ENCODE measurements at places on chromosomes 11 and 22.

DNA sequence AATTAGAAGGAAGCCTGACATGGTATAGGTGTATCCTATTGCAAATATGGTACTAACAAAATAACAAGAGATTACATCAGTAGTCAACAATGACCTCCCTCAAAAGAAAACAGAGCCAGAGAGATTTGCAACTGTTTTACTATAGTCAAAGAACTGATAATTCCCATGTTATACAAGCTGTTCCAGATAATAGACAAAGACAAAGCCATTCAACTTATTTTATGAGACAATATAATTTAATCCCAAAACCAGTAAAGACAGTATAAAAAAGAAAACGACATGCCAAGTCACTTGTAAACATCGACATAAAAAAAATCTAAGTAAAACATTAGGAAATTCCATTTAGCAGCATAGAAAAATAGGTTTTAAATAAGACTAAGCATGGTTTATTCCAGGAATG, 65.2 kb downstream of the PIWIL4 start:
- no peak for DNase-seq

DNA sequence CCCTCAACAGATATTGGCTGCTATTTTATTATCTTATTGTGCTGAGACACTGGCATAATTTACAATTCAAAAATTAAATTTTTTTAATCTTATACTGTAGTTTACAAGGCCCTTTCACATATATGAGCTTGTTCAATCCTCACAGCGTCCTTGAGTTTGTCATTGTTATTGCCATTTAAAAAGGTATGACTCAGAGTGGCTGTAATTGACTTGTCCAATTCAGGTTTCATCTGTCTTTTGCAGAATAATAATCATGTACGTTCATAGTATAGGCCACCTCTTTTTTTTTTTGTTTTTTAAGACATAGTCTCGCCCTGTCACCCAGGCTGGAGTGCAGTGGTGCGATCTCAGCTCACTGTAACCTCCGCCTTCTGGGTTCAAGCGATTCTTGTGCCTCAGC, 11.5 kb downstream of the PTPRJ start:
- DNase-seq: no peak

DNA sequence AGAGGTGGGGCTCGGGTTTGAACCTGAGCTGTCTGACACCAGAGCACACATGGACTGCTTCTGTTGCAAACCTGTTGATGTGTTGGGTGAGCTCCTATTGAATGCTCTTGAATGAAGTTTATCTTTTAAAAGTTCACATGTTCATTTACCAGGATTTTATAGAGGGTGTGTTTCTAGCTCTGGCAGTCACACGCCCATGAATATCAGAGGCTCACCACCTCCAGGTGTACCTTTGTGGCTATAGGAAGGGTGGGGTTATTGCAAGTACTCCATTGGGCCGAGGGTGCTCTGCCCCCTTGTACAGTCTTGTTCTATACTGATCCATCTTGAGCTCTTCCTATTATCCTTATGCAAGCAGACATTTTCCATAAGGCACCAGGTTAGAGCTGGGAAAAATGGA, 9.2 kb downstream of the ENDOD1 start:
- DNase-seq: no peak

- no peak for DNase-seq
These were observed 32.4 kb downstream of the TTC28 start for GRCh38 chr22:28647216-28647615.

DNA sequence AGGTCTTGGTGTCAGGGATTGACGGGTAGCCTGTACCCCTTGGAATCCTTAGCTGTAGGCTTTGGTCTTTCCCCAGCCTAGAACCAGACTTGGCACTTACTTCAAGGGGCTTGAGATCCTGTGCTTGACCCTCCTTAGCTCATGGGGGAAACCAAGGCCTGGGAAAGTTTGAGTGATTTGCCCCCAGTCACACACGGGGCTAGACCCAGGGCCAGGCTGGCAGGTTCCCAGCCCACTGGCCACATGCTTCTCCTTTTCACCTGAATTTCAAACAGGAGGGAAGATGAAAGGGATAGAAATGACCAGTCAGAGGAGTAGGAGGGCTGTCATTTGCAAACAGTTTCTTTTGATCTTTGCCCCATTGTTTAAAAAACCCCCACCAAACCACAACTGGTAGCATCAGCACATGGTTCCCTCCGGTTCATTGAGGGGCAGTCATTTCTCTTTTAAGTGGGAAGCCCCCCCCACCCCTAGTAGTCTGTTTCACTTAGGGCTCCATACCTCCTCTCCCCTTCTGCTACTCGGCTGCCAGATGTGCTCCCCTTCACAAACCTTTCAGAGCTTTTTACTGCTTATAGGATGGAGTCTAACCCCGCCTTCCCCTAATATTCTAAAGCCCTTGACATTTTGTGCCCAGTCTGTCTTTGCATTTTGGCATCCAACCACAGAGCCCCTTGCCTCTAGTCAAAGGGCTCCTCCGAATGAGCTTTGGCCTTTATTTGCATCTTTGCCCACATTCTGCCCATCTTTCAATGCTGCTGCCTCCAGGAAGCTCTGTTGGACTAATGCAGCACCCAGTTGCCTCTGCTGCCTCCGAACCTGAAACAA, 37.6 kb downstream of the ZNRF3 start:
- no peak for DNase-seq

DNA sequence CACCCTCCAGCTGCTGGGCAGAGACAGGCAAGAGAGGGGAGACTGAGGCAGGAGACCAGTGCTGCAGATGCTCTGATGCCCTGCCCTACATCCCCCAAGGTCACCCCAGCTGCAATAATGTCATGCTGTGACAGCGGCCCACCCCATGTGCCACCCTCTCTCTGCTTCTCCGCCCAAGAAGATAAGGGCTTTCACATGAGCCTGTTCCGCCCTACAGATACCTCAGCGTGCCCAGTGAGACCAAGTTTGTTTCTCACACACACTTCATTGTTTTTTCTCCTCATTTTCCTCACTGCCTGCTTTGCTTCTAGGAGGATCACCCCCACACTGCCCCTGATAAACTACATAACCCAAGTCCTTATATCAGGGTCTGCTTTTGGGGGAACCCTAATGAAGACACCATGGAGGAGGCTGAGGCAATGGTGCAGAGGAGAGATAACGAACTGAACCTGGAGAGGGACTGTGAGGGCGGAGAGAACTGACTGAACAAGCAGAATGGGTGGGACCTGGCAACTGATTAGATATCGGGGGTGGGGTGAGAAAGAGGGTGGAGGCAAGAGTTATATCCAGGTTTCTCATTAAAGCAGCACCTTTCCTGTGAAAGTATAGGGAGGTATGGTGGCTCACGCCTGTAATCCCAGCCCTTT, 37.5 kb upstream of the TSKU start:
- DNase-seq: no peak

- DNase-seq: no peak
These were observed 73.4 kb upstream of the PARVG start for GRCh38 chr22:44107340-44107739.

DNA sequence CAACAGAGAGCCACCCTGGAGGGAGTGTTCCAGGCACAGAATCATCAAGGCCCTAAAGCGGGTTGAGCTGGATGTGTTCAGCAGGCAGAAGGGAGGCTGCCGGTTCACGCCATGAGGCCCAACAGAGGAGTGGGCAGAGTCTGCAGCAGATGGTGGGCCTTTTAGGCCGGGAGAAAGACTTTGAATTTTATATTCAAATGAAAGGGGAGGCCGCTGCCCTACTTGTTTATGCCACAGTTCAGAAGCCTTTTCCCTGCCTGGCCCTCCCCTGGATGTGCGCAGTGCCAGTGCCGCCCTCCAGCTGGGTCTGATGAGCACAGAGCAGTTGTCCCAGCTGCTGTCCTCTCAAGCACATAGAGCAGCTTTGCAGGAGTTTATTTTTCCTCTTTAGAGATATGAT, 46.9 kb upstream of the TTC12 start:
- DNase-seq: no peak

DNA sequence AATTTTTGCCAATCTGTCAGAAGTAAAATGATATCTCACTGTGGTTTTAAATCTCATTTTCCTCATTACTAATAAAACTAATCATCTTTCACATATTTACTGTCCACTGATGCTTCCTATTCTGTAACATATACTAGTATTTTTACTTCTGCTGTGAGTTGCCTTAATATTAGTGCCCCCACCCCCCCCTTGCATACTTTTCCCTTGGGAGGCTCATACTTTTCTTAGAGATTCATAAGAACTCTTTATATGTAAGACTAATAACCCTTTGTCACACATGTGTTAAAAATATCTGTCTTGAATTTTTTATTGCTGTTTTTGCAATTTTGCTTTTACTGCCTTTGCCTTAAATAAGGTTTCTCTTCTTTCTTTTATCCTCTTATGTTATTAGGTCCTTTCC, 87.2 kb downstream of the PHF21A start:
- no peak for DNase-seq

GRCh38 chr11:128135451-128135850, 451.9 kb downstream of the ETS1 start:
- DNase-seq: no peak

DNA sequence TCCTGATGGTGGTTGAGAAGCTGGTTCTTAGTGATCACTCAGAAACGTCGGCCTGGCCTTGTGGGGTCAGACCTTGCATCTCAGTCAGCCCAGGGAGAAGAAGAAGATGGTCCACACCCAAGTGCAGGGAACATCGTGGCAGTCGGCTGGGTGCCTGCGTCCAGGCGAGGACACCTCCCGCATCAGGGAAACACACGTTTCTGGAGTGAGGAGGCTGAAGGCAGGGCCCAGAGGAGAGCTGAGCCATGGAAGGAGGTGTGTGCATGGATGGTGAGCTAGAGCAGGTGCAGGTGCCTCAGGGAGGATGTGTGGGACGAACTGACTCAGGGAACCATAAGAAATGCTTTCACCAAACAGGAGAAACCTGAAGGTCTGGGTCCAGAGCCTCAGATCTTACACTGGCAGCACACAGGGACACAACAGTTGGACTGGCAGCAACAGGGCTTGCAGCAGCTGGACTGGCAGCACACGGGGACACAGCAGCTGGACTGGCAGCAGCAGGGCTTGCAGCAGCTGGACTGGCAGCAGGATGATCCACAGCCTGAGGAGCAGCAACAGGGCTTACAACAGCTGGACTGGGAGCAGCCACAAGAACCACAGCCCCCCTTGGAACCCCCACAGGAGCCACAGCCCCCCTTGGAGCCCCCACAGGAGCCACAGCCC, 632 bp downstream of the KRTAP5-2 start:
- no peak for DNase-seq

DNA sequence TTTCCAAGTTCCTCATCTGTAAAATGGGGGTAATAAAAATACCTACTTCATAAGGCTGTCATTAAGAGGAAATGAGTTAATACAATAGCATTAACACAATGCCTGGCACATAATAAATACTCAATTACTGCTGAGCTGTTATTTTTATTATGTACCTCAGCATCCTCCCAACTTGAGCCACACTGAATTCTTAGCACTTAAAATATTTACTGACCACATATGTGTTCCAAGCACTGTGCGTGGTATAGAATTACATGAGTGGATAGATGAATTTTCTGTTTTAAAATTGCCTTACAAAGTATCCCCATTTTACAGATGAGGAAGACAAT, 139.0 kb upstream of the TIMP3 start:
- no peak for DNase-seq

GRCh38 chr11:19595499-19595839, 117.2 kb upstream of the NAV2 start:
- no peak for DNase-seq

GRCh38 chr22:37910890-37911672, 5.0 kb downstream of the MICALL1 start:
- DNase-seq: no peak

DNA sequence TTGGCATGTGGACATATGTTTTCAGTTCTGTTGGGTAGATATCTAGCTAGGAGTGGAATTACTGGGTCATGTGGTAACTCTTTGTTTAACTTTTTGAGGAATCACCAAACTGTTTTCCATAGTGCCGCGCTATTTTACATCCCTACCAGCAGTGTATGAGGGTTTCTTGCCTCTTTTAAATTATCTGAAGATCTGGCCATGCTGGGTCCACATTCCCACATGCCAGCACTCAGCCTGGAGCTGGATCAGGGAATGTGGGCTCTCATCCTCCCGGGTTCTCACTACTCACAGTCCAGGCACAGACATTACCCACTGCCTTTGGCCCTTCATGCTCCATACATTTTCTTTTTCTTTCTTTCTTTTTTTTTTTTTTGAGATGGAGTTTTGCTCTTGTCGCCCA, 44.6 kb downstream of the RBX1 start:
- no peak for DNase-seq

DNA sequence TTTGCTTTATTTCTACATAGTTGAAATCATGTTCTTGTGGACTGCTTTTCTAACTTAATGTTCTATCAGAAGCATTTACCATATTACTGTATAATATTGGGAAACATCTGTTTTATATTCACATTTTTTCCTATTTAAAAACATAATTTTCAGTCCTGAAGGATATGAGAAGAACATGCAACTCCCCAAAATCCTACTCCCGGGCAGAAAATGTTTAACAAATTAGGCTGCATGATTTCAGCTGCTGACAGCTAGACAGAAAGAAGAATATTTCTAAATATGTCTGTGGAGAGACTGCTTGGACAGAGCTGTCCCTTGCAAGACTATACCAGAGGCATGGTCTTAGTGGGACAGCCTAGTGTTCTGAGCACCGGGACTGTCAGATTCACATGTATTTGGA, 15.7 kb upstream of the AMPD3 start:
- DNase-seq: no peak

GRCh38 chr22:32501836-32502752, 27.5 kb downstream of the FBXO7 start:
- no peak for DNase-seq

DNA sequence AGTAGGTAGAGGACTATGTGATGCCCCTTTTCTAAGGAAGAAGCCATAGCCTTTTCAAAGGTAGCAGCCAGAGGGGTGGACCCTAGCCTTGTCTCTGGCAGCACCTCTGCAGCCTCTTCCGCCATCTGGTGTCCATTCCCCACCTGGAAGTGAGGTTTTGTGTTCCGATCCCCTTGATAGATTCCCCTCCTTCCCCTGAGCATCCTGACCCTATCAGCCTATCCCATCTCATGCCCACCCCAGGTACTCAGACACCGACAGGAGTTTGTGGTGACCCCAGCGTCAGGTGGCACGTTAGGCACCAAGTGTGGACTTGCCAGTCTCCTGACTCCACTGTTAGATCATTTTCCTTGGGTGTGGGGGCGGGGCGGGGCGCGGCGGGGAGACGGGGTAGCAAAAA, 398 bp upstream of the FAM89B start:
- DNase-seq: no peak

GRCh38 chr22:24816806-24817205, 10.8 kb downstream of the SGSM1 start:
- no peak for DNase-seq

Measured in effector CD8-positive, alpha-beta T cell (primary cell).